CD4-positive, alpha-beta T cell treated with Interleukin-4 for 4 hours (primary cell): ENCODE measurements at places on chromosomes 6 and 20.

- no peak for DNase-seq
These were observed 35.1 kb upstream of the ANKEF1 start for GRCh38 chr20:9999645-10000044.

GRCh38 chr6:134111062-134111677, 58.7 kb upstream of the SLC2A12 start:
- peak; percentile 62 for DNase-seq

GRCh38 chr20:32674362-32674789, 635 bp upstream of the C20orf203 start:
- peak; percentile 64 for DNase-seq

DNA sequence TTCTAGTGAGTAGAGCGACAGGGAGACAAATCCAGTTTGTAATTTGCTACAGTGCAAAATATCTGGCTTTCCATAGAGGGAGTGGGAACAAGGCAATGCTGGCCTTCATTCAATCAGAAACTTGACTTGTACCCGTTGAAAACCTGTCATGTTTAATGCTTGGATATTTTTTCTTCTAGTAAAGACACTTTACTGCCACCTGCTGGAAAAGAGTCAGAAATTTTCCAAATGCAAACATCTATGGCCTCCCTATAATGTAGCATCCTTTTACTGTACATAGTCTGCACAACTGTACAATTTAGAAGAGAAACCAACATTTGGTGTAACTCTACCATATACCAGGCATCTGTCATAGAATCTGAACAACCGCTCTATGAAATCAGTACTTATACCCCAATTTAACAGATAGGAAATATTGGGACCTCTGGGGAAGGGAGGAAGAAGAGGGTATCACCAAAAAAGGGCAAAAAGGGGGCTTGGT, 16.7 kb upstream of the TBC1D20 start:
- DNase-seq, result peak; percentile 75

DNA sequence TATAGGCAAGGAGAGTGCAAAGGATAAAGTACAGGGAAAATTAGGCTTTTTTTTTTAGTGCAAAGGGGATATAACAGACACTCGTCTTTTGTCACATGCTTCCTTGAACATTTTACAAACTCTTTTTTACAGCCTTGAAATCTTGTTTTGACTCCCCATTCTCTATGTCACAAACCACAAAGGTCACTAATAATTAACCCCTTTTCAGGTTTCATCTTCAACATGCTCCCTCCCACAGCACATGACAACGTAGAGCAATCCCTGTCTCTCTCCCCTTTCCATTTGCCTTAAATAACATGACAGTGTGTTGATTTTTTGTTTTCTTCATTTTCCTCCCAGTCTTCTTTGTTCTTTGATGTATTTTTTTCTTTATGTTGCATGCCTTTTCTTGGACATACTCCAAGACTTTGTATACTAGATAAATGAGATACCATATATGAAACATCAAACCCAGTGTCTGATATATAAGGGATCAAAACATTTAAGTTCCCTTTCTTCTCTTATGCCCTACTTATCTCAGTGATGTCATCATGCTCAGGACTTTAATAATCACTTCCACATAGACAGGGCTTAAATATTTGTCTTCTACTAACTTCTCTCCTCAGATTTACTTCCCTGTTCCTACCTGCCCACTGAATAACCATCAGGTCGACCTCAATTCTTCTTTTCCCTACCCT, 378.7 kb upstream of the HSF2 start:
- no peak for DNase-seq

GRCh38 chr6:47239546-47239945, 70.2 kb downstream of the TNFRSF21 start:
- no peak for DNase-seq

DNA sequence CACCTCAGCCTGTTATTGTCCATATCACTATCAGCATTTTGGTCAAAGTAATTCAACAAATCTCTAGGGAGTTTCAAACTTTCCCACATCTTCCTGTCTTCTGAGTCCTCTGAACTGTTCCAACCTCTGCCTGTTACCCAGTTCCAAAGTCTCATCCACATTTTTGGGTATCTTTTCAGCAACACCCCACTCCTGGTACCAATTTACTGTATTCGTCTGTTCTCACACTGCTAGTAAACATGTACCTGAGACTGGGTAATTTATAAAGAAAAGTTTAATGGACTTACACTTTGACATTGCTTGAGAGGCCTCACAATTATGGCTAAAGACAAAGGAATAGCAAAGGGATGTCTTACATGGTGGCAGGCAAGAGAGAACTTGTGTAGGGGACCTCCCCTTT, 224.2 kb downstream of the ADGRB3 start:
- no peak for DNase-seq

GRCh38 chr6:115948751-115949150, 111.9 kb downstream of the FRK start:
- DNase-seq, result no peak

DNA sequence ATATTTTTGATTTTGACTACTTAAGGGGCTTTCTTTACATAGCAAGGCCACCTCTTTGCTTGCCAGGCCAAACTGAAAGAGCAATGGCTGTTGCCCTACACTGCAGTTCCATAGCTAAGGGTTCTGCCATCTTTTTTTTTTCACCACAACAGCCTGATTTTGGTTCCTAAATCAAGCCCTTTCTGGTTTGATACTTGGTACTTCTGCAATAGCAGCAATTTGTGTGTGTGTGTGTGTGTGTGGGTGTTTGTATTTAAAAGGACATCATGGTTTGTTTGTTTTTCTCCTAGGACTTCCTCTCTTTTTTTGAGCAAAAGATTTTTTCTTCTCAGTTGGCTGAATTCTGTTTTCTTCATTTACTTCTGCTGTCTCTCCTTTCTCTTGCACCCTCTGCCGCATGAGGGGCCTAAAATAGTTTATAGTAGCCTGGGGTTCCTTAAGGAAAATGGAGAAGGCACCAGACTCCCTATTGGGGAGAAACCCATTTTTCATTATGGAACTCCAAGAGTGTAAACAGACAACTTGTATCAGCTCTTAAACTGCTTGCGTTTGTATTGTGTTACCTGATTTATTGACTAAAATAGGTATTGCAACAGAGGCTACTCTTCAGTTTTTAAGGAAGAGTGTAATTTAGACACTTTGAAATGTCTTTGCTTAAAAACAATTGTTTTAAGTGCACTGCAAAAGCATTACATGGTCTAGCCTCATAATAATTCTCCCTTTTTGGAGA, 12.2 kb upstream of the GCLC start:
- DNase-seq, result no peak

DNA sequence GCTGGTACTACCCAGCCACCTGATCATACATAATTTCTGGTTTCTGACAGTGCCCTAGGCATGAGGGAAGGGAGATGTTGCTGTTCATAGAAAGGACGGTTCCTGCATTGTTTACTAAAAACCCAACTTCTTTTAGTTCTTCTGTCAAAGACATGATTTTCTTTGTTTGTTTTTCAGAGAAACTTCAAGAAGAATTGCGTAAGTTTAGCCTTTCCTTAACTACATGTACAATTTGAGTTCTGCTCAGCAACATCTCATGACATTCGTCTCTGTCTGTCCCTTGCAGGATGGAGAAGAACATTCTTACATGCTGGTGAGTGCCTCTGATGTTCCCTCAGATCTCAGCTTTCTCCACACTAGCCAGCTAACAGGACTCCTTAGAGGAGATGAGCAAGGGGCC, 8.0 kb downstream of the BTN2A1 start:
- DNase-seq, result no peak

- peak; percentile 30 for DNase-seq
These were observed 220.8 kb downstream of the TRDN start for GRCh38 chr6:123415844-123416468.

DNA sequence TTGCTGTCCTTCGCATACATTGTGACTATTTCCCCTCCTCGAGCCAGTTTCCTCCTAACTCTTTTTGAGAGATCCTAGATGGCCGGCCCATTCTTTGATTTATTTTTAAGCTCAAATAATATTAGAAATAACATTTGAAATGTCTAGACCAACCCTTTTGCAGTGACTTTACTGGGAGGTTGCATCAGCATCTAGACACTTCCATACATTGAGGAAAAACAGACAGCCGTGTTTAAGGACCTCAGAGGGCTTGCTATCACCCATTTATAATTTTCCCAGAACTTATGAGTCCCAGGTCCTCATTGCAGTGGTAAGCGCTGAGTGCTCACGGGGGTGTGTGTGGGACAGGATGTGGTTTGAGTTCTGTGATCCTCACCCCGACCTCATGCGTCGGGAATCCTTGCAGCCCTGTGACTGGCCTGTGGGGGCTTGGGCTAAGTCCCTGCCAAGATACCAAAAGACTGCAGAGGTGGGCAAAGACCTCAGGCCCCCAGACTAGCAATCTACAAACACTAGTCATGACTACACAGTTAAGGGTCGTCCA, at the start of gene GPX5:
Gene GPX5, plus strand, starts transcription at position 386 of the 544 bp plus-strand sequence. Its CDS starts 133 bp downstream, at position 519.
- no peak for DNase-seq

- DNase-seq, result no peak
These were observed 834.2 kb downstream of the KIF16B start for GRCh38 chr20:15739035-15739434.

DNA sequence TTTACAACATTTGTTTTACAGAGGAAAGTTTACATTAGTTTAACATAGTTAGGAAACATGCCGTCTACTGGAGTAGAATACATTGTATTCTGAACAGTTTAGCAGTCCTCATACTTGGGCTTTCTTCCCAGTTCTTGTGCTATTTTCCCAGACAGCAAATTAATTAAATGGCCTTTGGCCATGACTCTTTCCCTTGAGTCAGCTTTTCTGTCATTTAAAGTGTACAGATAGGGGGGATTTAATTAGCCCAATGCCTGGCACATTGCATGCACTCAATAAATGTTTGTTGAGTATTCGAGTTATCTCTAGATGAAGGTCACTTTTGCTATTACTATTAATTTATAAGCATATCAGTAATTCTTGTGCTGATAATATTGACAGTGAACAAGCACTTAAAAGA, 1.6 kb downstream of the TMEM244 start:
- DNase-seq, result no peak
